Activated effector memory CD4-positive, alpha-beta T cell treated with anti-CD3 and anti-CD28 coated beads, Interleukin-2, amount 50 U/mL, for 16 hours (primary cell): ENCODE measurements at places on chromosomes 5 and 9.

DNA sequence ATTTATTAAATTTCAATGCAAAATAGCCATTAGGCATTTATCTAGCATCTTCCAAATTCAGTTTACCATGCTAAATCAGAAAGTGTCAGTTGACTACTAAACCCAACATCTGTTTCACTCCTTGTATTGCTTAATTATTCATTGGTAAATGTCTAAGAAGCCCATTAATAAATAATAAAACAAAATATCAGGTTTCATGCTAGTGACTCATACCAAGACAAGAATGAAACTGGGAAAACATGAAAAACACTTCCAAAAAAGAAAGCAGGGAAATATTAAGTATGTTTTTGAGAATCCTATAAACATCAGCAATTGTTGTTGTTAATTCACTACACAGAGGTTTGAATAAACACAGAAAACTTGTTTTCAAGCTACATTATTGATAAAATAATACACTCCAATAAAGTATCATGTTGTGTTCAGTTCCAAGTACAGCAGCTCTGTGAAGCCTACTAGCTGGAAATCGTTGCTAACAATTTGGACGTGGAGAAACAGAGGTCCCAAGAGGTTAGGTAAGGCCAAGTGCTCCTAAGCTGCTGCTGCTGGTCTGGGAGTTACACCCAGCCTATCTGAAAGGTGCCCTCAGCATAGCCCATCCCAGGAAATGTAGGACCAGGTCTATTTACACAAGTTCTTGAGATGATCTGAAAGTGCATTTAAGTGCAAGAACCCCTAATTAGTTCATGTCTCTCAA, 78.8 kb downstream of the GNAQ start:
- no peak for DNase-seq

DNA sequence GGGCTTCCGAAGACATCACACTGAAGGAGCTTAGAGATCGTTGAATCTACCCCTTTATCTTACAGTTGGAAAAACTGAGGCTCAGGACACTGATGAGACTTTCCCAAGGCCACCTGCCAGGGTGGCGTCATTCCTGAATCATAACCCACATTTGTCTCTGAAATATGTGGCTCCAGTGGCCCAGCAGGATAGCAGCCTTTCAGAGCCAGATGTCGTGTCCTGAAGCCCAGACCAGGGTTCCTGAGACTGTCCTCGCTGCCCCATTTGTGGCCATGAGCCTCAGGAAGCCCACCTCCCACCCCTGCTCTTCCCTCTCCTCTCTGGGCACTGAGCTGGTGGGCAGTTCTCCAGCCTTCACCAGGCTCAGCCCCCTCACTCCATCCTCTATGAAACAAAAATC, 2.4 kb downstream of the HMCN2 start:
- DNase-seq: no peak

- DNase-seq: no peak
Measured at GRCh38 chr9:5945112-5945511, 54.4 kb downstream of the MLANA start.

DNA sequence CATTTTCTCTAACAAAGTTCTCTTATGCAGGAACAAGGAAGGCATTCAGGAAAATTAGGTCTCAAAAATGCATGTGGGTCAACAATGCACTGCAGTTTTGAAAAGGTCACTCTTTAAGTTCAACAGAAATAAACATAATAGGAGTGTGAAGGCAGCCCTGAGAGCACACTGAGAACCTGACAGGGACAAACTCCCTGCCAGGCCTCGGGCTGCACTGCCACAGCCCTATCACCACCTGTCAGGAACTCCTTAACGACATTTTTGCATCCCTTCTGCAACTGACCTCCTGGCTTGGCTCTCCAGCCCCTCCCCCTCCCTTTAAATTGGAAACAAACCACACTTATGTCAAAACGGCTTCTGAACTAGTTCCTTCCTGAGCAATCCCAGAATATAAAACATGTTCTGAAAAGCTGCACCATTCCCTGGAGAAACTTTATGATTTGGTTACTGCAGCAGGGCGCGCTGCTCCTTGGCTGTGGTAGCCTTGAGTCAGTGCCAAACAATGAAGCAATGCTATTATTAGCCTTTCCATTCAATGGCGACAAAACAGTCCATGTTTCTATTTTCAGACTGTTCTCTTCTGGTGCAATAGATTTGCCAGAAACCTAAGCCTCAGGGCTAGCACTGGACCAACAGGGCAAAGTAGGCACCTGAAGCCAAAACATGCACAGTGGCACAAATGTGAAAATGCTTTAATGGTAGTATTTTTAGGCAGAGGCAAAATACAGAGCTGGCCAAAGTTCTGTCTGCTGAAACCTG, 160.1 kb upstream of the ZNF608 start:
- no peak for DNase-seq

DNA sequence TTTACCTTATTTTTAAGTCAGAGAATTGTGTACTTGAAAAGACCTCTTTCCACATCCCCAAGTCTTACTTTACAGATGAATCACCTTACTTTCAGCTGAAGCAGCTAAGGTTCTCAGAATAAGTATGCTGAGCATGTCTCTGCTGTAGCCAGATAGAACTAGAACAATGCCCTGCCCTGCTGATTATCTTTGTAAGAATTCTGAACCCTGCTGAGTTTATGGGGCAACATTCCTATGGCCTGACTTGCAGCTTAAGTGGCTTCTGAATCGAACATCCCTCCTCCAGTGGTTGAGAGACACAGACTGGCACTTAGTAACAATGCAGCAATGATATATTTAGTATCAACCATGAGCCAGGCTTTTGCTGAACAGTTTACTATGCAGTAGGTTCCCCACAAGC, 592.0 kb upstream of the WWC1 start:
- DNase-seq: no peak

DNA sequence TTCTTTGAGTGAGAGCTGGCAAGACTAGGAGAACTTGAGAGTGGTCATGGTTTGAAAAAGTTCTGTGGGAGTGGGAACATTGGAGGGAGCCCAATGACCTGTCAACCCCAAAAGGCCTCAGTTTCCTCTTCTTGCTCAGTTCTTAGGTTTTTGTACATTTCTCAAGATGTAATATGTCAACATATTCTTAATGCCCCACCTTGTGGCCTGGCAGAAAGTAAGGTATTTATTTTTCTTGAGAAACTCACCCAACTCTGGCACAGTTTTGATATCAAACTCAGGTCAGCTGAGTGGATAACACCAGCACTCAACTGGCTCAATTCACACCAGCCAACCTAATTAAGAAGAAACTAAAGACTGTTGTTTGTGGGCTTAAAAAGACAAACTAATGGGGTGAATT, 123.0 kb upstream of the SLC27A6 start:
- no peak for DNase-seq

DNA sequence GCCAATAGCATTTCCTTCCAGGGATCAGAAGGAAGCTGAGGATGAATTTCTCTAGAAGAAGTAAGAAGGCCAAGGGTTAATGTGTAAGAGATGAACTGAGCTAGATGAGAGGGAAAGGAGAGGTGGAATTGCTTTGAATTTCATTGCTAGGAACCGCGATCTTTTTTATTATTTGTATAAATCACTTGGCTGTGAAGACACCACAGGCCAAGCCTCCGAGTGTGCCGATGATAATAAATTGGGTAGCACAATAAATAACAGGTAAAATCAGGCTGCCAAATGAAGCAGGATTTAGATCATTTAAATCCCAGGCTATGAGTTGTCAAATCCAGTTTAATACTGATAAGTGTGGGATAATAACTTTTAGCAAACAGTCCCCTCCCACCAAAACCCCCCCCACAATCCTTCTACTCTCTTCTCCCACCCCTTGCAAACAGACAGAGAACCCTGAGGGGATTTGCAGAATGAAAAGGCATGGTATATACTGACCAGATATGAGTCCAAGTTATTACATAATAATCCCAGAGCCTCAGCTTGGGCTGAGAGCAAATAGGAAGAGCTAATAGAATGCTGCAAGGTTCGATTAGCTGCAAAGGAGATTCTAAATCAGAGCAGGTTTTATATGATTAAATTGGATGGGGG, 143.5 kb downstream of the PPP2R2B start:
- no peak for DNase-seq

- no peak for DNase-seq
Measured at GRCh38 chr5:72452515-72453245, 54.5 kb downstream of the ZNF366 start.

DNA sequence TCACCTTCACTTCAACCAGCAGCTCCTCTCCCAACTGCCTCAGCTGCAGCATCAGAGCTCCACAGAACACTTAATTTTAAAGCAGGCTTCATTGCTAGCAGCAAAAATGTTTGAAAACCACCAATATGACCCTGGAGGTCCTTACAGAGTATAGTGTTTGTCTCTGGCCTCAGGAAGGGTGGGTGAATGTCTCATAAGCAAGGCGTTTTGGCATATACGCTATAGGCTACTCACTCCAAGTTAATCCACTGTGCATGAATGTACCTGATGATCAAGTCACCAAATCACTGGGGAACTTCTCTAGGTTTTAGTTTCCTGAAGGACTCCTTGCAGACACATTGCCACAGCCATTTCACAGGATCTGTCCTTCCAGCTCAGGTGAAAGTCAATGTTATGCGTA, 125.3 kb downstream of the GABBR2 start:
- no peak for DNase-seq

GRCh38 chr5:155125551-155126095, 112.1 kb downstream of the KIF4B start:
- DNase-seq: no peak

DNA sequence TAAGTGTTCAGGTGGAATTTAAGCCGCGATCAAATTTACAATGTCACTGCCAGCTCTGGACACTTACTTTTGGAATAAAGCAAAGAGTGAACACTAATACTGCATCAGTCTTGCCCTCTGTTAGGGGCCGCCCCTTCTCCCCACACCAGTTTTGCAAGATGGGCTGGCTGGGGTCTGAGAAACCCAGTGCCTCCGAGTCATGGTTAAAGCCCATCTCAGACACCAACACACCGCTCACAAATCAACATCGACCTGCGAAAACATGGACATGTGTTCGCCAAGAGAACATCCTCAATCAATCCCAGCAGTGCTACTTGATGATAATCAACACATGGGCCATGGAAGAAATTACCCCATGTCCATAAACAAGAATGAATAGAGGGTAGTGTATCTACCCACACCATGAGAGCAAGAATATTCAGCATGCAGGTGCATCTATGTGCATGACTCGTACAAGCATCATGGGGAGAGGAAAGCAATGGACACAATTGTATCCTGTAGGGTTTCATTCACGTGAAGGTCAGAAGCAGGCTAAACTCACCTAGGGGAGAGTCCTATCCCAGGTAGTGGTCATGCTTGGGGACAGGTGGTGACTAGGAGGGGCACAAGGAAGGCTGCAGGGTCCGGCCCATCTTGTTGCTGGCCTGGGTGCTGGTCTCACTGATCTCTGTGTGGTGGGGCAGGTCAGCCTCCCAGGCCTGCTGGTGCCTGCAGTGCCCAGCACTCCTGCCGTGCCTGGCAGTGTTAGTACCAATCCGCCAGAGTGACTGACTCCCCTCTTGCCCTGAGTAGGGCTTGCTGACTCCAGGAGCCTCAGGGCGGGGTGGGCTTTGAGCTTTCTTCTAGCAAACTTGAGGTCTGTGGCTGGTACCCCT, 5.0 kb downstream of the S1PR3 start:
- no peak for DNase-seq

DNA sequence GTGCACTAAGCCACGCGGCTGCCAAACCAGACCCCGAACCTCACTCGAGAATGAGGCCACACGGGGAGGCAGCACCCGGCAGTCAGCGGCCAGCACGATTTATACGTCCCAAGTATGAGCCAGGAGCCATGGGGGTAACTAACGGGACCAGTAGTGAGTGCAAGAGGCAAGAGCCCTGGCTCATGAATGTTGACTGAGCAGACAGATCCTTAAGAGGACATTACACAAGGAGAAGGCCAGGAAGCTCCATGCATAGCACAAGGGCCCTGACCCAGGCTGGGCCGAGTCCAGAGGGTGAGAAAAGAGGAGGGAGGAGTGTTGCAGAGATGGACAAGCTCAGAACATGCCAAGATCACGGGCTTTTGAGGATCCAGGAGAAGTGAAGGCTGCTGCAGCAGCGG, 58.6 kb upstream of the PHYKPL start:
- no peak for DNase-seq

- DNase-seq: peak; percentile 80
Measured at GRCh38 chr5:37837414-37838032, 2.3 kb downstream of the GDNF start.

GRCh38 chr5:138719811-138720210, 33.4 kb upstream of the CTNNA1 start:
- no peak for DNase-seq

DNA sequence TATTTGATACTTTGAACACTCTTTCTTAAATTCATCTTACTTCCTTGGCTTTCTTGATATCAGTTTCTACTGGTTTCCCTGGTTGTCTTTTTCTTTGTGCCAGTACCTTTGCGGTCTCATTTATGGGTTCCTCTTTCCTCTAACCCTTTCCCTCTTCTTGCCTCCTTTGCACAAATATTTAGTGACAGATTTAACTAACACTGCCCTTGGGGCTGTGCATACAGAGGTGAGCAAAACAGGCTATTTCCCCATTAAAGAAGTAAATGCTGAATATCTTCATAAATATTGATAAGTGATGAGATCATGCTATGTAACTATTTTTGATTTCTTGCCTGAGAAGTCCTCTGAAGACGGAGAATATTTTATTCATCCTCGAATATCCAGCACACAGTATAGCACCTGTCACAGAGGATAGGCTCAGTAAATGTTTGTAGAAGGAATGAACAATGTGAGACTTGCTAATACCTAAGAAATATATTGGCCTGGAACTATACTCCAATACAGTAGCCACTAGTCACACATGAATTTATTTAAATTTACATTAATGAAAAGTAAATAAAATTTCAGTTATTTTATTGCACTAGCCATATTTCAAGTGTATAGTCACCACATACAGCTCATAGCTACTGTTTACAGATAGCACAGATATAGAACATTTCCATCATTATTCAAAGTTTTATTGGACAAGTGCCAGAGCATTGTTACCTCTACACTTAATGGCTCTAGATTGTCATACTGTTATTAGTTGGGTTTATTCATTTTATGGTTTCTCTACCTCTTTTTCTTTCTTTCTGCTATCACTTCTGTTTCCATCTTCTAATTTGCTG, 90.4 kb downstream of the RIC1 start:
- DNase-seq: no peak

GRCh38 chr9:124793015-124793541, 16.1 kb downstream of the OLFML2A start:
- DNase-seq: no peak

- DNase-seq: no peak
Measured at GRCh38 chr9:90132866-90133265, 509.8 kb downstream of the DIRAS2 start.
